ENCODE measurements at places on chromosomes 3 and 15.

- DNase-seq, result no peak
Measured at GRCh38 chr15:73889053-73889761, 15.8 kb downstream of the TBC1D21 start.

DNA sequence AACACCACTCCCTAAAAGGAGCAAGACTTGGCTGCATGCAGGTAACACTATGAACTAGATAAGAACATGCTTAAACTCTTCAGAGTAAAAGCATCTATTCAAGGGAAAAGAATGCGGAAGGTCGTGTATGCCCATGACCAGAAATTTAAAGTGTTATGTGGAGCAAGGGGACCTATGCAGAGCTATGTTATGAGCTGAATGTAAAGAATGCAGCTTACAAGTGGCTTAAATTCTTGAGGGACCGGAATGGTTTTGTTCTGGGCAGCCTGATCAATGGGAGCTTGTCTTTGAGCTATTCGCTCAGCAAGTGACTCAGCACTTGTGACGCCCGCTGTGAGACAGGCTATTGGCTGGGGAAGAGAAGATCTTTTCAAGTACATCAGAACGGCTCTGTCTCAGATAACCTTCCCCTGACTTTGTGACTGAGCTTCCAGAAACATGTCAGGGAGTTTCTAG lies 367.5 kb upstream of the THBS1 start:
- no peak for DNase-seq

- no peak for DNase-seq
Measured at GRCh38 chr15:28208583-28208982, 109.5 kb upstream of the OCA2 start.

DNA sequence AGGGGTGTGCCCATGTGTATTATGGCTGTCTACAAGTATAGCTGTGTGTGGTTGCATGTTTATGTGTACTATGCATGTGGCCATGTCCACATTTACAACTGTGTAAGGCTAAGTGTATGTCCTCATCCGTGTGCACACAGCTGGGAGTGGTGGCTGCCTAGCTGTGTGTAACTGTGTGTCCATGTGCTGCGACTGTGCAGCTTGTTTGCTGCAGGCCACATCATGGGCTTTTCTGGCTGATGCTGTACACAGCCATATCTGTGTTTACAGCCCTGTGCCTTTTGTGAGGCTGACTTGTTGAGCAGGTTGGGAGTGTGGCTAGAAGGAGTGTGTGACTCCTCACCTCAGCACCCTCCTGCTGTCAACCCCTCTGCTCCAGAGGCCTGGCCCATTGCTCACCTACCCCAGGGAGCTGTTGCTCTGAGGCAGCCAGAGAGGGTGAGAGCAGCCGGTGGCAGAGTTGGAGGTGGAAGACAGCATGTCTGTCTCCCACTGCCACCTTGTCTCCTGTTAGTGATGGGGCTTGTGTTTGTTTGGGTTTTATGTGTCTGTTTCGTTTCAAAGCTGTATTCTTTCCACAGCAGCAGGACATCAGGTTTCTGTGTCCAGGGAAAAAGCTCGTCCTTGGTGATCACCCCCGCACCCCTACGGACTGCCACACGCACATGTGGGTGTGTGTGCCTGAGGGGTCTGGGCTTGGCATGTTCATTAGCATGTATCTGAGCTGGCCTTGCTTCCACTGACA lies 1.4 kb upstream of the GRM2 start:
- DNase-seq, result no peak

DNA sequence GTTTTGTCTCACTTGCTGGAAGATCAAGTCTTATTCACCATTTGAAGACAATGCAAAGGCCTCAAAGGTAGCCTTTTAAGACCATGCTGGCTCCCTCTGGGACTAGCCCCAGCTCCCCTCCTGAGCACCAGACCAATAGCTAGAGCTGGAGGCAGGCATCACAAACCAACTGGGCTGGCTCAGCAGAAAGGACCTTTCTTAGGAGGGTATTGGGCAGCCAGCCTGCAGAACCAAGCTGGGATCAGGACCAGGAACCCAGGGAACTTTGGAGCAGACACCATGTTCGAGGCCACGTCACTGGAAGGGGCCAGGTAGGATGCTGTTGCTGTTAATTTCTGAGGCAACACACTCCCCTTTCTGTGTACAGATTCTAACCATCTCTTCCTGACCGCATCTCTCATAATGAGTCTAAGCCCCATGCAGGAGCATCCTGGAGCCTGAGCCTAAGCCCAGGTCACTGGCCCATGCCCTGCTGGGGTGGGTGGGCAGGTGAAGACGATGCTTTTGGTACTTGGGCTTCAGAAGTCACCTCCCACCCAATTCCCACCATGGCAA lies 81.4 kb upstream of the KLF13 start:
- no peak for DNase-seq

DNA sequence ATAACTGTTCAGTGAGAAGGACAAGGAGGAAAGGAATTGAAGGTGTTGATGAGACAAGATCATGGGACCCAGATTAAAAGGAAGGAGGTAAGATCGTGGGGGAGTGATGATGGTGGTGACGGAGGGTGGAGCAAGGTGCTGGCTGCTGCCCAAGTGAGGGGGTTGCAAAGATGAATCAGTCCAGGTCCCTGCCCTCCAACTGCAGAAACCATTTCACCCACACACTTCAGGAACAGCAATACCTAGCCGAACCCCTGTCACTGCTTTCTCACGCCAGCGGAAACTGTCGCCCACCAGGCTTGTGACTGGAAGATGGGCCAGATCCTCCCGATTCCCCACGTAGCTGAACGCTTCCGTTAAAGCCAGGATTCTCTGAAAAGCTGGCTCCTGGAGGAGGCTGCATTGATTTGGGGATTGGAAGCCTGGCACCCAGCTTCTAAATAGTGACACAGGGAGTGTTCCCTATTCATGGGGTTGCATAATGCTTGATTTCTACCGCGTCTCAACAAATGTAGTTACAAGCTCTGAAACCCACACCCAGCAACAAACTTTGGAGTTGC lies 3.2 kb upstream of the LSG1 start:
- no peak for DNase-seq

GRCh38 chr3:106877627-106878026 lies 499.6 kb upstream of the CCDC54 start:
- DNase-seq, result no peak

DNA sequence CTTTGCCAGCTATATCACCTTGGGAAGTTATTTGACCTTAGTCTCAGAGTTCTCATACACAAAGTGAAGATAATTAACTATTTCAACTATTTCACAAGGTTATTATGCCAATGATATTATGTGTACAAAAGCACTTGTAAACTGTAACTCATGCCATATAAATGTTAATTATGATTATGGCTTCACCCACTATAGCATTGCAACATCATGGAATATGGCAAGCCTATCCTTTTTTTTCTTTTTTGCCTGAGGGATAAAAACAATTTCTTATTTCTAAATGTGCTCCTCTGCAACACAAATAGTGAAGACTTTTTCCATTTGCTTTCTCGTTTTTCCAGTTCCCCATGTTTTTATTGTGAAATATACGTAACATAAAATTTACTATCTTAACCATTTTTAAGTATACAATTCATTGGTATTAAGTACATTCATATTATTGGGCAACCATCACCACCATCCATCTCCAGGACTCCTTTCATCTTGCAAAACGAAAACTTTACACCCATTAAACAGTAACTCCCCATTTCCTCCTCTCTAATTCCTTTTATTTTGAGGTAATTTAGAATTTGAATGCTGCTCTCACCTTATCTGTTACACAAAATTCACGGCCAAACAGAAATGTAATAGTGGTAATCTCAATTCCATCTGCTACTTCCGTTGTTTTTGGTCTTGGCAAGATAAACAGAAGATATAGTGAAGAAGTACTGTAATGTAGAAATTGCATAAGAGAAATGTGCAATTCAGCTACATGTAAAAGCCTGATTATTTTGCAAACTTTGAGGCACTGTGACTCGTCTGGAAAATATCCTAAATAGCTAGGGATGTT lies 46.3 kb downstream of the NANOGP8 start:
- DNase-seq, result no peak

DNA sequence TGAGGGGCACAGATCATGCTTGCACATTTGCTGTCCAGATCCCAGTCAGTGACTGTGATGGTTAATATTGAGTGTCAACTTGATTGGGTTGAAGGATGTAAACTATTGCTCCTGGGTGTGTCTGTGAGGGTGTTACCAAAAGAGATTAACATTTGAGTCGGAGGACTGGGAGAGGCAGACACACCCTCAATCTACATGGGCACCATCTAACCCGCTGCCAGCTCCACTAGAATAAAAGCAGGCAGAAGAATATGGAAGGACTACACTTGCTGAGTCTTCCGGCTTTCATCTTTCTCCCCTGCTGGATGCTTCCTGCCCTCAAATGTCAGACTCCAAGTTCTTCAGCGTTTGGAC lies 5.1 kb downstream of the GP9 start:
- no peak for DNase-seq

GRCh38 chr3:42183991-42184632 lies 81.9 kb downstream of the CCK start:
- no peak for DNase-seq

DNA sequence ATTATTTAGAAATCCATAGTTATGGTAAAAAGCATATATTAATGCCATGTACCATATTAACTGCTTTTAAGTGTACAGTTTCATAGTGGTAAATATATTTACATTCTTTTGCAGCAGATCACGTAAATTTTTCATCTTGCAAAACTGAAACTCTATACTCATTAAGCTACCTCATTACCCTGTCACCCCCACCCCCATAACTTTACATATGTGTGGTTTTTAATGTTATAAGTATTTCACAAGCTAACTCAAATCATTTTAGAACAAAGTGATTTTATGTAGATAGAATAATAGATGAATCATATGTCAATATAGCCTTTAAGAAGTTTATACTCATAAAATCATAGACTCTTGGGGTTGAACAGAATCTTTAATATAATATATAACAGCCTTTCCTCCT lies 7.1 kb upstream of the TP63 start:
- no peak for DNase-seq

GRCh38 chr3:63400246-63400860 lies 122.2 kb downstream of the SYNPR start:
- no peak for DNase-seq

DNA sequence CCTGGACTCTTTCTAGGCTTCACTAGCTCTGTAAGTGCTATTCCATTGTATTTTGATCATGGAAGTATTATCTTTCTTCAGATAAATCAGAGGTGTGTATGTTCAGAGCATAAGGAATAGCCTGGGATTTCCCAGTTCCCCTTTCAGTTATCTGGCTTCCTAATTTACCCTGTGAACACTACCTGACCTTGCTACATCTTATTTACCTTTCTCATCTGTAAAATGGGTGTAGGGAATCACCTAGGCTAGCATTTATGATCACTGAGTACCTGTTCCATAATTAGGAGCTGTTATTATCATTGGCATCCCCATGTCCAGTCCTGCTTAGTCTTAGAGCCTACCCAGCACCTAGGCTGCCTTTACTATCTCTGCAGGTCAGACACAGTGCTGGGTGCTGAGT lies 149.3 kb upstream of the NR2F2 start:
- no peak for DNase-seq

- peak; percentile 57 for DNase-seq
Measured at GRCh38 chr3:122564155-122564912, at the start of the genes DTX3L and PARP9. Gene DTX3L (plus strand): TSS chr3:122564338. CDS start chr3:122564427, 89 bp downstream. Gene PARP9 (minus strand): TSS chr3:122564300. CDS start chr3:122559620, 4,680 bp downstream.

DNA sequence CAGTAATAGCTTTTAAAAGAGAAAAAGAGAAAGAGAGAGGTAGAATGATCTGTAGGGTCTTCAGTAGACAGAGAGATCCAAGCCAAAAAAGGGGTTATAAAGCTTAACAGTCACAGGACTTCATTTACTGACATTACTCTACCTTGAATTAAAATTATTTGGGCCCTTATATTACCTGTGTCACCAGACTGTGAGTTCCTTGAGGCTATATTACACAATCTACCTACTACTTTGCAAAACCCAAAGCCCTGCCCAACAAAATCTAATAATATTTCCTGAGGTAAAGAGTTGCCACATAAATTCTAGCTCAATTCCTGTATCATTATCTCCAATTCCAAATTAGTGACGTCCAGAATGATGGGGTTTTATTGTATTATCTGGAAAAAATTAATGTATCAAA lies 1.9 kb downstream of the UBR1 start:
- no peak for DNase-seq

DNA sequence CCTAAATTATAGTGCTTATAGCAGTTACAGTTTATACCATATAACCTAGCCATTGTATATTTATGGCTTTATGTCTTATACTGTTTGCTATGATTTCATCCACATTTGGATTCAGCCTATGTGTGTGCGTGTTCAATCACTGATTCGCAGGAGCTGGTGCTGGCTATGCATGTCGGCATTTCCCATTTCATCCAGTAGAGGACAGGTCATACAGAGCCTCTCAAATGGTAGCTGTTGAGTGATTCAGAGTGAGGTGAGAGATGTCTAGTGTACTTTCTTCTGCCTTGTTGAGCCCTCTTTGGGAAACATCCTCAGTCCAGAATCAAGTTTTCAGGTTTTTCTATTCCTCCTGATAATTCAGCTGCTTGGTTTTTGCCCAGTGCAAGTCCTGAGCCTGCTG lies 76.1 kb downstream of the FRMD4B start:
- DNase-seq, result no peak

GRCh38 chr3:128967748-128968355 lies 26.0 kb downstream of the CFAP92 start:
- DNase-seq, result no peak

DNA sequence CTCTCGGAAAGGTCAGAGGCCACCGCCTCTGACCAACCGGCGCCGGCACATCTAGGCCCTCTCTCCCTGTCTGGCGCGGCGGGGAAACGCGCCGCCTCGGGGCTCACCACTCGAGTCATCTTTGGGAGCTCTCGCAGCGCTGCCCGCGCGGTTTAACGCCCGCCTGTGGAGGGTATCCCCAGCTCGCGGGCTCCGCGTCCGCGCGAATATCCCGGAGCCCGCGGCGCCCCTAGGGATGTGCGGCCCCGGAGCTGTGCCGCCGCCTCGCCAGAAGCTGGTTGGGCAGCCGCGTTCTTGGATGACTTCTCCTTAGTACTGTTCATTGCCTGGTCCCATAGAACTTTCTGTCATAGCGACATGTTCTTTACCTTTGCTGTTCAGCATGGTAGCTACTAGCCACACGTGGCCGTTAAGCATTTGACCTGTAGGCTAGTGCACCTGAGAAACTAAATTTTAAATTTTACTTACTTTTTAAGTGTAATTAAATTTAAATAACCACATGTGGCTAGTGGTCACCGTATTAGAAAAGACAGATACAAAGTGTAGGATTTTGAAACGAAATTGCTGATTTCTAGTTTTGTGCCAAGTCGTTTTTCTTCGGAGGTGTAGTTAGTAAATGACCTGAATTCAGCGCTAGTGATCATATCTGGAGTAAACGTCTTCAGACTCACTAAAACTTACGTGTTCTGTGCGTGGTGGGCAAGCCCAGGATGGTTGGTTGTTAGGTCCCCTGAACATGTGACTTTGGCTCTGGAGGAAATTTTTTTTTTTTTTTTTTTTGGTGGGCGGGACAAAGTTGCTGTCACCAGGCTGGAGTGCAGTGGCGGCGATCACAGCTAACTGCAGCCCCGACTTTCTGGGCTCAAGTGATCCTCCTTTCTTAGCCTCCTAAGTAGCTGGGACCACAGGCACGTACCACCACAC lies 835 bp downstream of the ARIH2 start:
- no peak for DNase-seq

DNA sequence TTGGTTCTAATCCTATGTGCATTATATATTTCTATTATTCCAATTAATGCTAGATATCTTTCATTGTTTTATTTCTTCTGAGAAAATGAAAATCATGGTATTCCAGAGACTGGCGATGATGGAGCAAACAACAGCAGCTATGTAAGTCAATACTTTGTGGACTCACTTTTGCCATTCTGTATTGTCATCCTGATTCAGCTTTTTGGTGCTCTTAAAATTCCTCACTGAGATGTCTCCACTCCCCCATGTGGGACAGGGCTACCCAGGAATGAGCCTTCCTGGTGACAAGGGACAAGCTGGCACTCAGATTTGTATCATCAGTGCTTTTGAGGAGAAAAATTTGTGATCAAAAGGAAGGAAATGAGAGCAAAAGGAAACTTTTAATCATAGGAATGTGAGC lies 56.7 kb upstream of the XCR1 start:
- no peak for DNase-seq

Measured in DMS79 (cell line).